ENCODE measurements at places on chromosomes 12 and 14.
A peak's percentile ranks its signal among the peaks of the same experiment; 100 is the strongest.

GRCh38 chr12:12159988-12160387 lies 89.2 kb downstream of the BCL2L14 start:
- no peak for DNase-seq

- DNase-seq: no peak
Observed at GRCh38 chr12:81337886-81338285, 260.0 kb downstream of the ACSS3 start.

DNA sequence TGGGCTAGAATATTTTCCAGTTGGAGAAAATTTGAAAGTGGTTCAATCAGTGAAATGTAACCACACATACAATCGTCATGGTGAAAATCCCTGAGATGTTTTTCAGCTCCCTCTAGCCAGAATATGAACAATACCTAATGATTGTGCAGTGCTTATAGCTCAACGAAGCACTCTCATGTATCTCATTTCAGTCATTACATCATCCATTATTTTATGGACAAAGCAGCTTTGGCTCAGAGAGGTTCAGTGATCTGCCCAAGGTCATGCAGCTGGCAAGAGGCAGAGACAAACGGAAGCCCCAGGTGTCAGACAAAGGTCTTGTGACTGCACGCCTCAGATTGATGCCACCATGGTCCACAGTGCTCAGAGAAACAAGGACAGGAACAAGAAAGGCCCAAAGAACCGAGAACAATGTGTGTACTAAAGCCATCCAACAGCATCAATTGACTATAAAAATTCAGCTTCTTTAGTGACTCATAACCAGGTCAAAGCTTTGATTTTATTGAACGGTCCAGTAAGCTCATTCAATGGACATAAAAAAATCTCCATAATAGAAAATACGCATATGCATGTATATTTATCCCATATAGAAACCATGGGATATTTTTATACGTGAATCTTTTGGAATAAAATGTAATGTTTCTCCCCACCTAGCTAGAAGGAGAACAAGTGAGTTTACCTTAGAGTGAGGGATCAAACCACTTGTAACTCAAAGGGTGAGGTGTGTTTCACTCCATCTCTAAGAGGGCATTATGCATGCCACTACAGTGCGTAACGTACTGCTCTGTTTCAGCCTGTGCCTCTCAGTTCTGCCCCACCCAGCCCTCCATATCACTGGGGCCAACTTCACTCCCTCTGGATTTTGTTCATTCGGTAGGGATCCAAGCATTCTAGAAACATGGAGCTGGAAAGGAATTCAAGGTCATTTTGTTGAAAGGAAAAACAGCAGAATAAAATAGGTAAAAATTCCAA lies 141.8 kb downstream of the GRIN2B start:
- no peak for DNase-seq

DNA sequence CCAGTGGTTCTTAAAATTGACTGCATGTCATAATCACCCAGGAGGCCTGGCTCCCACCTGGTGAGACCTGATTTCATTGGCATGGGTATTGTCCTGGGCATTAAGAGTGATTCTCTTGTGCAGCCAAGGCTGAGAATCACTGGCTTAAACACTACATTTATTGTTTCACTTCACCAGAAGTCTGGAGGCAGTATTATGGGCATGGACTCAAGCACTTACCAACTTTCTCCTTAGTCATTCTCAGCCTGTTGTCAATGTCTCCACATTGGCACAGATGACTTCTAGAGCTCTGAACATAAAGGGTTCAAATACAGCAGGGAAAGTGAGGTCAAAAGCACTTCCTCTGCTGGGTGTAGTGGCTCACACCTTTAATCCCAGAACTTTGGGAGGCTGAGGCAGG lies 25.6 kb upstream of the GCH1 start:
- DNase-seq: no peak

- DNase-seq: no peak
Observed at GRCh38 chr14:97878206-97878605, 1081.0 kb downstream of the VRK1 start.

GRCh38 chr12:27673101-27673718 lies 23.0 kb upstream of the REP15 start:
- no peak for DNase-seq

GRCh38 chr14:74525361-74525851 lies 31.8 kb downstream of the ISCA2 start:
- DNase-seq: no peak

DNA sequence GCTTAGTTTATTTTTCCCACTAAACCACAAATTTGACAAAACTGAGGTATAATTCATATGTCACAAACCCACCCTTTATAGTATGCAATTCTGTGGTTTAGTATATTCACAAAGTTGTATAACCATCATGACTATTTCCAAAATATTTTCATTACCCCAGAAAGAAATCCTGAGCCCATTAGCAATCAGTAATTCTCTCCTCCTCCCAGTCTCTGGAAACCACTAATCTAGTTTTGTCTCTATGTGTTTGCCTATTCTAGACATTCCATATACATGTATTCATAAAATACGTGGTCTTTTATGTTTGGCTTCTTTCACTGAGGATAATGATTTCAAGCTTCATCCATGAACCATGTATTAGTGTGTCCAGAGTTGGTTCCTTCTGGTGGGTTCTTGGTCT lies 267.6 kb downstream of the AEBP2 start:
- DNase-seq: no peak

GRCh38 chr12:68792952-68793351 lies 15.0 kb upstream of the MDM2 start:
- peak; percentile 5 for DNase-seq

DNA sequence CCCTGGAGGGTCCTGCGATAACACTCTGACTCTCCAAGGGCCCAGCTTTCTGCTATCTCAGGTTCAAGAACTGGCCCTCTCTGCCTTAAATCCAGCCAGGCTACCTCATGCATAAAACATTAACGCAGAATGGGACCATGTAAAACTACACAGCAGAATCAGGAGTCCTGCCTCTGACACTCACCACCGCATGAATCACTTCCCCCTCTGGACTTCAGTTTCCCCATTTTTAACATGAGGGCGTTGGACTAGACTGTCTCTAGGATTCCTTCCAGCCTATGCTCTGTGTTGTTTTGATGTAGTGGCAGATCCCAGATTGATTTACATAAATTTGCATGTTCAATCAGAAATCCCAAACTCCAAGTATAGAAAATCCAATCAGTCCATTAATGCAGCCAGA lies 3.3 kb downstream of the NCKAP5L start:
- no peak for DNase-seq

DNA sequence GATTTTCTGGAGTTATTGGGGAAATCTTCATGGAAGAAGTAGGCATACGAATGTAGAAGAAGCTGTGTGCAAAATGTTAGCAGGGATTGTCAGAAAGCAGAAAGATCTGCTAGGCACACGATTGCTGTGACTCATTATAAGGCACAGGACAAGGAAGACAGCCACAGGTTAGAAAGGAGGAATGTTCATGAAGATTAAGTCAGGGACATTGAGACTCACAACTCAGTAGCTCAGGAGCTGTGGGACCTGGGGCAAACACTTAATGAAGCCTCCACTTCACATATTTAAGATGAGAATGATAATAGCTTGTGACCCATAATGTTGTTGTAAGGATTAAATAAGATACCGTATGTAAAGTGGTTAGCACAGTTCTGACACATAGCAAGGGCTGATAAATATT lies 26.6 kb upstream of the RTRAF start:
- no peak for DNase-seq

GRCh38 chr14:105258846-105259245 lies 10.5 kb downstream of the BTBD6 start:
- DNase-seq: no peak

DNA sequence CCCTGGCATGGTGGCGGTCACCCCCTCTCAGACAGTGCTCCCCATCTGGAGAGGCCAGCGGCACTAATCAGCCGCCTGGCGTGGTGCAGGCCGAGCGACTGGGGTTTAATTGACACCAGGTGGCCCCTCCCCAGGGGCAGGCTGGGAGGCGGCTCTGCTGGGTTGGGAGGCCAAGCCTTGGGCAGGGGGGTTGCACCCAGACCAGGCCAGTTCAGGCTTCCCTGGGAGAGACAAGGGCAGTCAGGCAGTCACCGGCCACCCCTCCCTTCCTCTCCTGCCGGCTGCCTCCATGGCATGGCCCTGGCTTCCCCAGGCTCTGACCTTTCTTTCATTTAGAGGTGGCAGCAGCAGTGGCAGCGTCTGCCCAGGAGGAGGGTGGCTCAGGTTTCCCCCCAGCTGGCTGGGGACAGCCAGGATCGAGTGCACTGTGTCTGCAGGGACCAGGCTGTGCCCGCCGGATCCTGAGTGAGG lies 78.1 kb upstream of the NOS1 start:
- peak; percentile 82 for DNase-seq

GRCh38 chr14:77746064-77746702 lies 14.8 kb downstream of the SNW1 start:
- DNase-seq: no peak

DNA sequence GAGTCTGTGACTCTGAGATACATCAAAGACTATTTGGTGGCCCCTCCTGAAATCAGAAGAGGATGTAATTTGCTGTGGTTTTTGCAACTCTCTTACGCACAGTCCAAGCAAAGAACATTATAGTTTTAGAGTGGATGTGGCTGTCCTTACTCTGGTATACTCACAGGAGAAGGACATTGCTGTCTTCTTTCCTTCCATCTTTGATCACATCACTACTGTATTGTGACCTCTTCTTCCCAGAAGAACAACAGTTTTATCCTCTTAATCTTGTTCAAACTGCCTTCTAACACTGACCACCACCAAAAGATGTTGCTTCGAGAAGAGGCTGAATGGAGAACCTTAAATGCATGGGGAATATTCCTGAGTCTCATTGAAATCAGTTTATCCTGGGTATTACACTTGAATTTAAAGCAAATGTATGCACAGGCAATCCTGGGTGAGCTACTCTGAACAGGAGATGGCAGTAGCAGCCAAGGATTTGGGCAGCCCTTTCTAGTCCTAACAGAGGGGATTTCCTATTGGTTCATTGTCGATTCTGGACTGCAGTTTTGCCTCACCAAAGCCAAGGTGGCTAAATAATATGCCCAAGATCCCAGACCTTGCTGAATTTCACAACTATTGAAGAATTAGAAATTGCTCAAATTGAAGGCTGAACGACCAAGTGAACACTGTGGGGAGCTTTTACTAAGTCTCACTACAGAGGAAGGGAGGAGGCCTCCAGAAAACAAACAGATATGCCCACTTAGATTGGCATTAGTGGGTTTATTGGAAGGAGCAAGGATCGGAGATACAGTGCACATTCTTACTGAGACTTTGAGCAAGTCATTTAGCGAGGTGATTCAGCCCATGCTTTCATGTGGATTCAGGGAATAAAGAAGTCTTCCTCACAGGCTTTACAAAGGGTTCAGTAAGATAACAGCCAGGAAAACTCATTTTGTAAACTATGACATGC lies 282.8 kb downstream of the PAWR start:
- DNase-seq: peak; percentile 19

DNA sequence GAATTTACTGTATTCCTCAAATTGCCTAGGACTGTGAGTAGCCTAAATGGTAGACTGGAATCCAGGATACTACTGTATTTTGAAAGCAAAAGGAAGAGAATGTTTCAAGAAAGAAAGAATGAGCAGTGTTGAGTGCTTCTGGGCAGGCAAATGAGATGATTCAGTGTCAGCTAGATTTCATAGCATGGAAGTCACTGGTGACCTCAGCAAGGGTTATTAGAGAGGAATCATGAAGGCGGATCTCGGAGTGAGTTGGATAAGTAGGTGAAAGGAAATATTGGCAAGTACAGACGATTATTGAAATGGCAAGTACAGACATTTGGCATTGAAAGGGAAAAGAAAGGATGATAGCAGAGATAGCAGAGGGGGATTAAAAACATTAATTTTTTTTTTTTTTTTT lies 27.1 kb downstream of the VRK1 start:
- no peak for DNase-seq

DNA sequence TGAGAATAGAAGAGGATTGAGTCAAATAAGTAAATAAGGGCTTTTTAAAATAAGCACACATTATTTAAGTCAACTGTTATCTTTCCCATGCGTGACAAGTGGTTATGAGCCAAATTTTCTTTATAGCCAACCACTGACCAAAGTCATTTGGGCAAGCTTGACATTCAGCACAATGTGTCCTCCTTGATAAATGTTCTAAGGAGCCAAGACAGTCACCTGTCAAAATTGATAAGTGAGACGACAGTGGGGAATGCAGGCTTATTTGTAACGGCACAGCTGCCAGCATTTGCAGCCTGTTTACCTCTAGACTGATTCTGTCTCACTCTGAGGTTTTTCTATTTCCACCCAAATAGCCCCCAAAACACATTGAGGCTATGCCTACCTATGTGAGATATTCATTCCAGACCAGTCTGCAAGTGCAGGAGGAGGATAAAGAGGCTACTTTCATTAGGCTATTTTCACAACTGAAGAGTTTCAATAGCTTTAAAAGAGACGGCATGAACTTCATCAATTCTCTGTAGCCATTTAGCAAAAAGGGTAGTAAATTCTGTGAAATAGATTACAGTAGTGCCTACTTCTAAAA lies 339.5 kb downstream of the PDZRN4 start:
- DNase-seq: no peak

GRCh38 chr12:40208707-40209446 lies 15.9 kb upstream of the LRRK2 start:
- DNase-seq: no peak

DNA sequence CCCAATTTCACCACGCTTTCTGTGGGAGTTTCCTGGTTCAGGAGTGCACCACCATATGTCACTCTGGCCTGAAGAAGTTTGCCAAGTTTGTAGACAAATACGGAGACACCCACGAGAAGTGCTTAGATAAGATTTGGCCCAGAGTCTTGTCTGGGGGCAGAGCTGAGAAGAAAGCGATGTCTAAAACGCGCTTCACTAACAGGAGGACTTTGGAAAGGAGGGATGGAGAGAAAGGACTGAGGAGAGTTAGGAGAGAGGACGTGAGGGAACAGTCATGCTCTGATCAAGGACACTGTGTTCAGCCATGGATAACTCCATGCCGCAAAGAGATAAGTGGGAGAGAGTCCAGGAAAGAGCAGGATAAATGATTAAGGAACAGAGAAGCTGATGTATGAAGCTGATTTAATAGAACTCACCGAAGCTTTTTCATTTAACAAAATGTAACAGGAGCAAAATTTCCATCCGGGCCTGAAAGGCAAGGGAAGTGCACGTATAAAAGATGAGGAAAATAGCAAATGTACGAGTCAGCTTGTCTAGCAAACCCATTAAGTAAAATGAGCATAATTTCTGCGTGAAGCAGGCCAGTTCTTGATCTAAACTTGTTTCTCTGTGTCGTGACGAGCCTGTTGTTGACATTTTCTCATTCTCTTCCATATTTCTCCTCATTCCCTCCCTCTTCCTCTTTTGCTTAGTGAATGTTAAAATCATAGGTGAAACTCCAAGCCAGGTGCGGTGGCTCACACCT lies 23.4 kb upstream of the MAP3K9 start:
- no peak for DNase-seq

DNA sequence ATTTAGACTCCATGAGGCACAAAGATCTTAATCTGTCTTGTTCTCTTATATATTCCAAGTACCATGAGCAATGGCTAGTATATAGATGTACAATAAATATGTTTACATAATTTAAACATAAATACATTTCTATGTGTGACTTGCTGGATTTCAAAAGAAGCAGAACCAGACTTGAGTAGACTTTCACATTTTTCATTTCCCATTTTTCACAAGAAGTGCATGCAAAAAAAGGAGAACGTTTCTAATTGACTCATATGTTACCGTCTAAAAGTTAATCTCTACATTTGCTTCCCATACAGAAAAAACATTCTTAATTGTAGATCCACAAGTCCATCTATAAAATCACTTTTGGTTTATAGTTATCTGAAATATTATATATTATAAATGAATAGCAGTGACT lies 256.5 kb upstream of the USP15 start:
- DNase-seq: no peak

Measured in NCI-H524 (cell line).